Urothelium cell line (cell line): ENCODE measurements at places on chromosomes 3 and 15.
A peak's percentile ranks its signal among the peaks of the same experiment; 100 is the strongest.

DNA sequence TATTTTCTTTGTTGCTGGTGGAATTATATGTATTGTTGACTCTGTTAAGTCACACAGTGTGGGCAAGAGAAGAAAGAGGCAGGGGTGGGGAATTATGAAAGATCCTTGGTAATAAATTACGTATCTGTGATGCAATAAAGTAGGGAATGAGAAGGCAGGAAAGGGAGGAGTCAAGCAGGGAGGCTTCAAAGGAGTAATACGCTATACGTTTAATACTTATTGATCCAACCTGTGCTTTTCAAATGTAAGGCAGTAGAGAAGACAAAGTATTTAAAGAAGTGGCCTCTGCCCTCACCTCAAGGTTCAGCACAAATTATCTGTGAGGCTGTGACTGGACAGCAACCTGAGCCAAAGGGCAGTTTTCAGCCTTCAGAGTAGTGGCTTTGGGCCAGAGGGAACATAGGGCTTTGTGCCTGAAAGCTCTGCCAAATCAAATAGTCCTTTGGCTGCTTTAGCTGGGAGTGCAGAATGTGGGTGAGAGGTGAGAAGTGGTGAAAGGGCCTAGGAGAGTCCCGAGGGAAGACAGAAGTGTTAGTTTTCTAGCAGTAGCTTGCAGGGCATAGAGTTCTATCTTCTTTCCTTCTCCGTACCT is 1.2 kb upstream of the PLIN1 start:
- DNase-seq: no peak

DNA sequence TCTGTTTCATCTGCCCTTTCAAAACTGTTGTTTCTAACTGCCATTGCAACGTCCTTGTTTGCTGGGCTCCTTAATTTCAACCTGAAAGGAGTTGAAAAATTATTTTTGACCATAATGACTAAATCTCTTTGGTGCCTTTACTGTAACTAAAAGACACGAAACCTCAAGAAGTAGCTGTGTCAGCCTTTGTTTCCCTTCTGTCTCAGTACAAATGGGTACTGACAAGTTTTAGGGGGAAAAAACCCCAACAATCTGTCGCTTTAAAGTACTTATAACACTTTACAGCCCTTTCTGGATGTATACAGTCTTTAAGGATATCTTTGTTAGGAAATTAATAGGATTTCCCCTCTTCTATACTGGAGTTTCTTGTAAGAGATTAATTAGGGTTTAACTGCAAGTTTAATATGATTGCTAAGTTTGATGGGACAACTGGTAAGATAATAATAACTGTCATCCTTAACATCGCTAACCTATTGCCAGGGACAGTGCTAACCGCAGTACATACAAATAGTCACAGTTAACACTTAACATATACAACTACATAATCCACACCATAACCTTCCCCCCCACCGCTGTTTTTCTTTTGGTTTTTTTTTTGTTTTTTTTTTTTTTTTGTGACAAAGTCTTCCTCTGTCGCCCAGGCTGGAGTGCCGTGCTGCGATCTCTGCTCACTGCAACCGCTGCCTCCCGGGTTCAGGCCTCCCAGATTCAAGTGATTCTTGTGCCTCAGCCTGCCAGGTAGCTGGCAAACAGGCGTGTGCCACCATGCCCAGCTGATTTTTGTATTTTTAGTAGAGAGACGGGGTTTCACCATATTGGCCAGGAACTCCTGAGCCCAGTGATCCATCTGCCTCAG is 1.7 kb downstream of the GXYLT2 start:
- DNase-seq: no peak

DNA sequence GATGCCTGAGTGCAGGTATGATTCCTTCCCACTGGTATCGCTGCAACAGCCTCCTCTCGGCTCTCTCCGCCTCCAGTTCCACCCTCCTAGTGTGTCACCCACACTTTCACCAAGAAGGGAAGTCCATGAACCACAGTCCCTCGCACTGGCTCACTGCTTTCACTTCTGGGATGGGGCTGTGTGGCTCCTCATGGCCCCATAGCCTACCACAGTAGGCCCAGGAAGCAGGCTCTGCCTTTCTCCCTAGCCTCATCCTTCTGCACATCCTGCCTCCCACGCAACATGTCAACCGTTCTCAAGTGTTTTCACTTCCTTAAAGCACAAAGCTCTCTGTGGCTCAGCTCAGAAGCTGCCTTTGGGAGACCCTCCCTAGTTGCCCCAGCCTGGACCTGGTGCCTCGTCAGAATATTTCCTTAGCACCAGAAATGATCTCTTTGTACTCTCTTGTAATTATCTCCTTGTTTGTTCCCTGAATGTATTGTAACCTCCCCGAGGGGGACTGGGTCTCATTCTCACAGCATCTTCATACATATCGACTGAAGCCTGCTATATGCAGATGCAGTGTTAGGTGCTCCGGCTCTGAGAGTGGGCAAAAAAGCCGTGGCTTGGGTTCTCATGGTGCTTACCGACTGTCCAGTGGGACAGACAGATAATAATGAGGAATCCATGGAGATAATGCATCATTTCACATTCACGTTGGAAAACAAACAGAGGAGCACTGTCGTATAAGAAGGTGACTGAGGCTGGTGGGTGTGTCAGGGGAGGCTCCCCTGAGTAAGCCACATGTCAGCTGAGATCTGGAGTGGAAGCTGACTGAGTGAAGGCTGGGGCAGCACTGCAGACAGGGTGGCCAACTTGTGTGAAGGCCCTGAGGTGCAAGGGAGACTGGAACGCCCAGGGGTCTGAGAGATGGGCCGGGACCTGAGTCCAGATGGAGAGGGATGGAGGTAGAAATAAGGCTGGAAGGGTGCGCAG is 107.1 kb downstream of the DGKG start:
- no peak for DNase-seq

DNA sequence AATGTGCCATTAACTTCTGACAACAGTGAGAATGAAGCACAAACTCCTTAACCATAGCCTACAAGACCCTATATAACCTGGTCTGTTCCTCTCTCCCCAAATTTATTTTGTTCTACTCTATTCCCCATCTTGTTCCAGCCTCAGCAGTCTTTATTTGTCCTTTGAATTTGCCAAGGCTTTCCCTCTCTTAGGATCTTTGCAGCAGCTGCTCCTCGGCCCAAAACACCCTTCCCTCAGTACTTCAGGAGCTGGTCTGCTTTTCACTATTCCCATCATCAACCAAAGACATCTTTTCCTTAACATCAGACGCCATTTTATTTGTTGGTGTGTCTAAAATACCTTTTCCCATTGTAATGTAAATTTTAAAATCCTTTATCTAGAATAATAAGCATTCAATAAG is 10.2 kb downstream of the PRICKLE2 start:
- no peak for DNase-seq

DNA sequence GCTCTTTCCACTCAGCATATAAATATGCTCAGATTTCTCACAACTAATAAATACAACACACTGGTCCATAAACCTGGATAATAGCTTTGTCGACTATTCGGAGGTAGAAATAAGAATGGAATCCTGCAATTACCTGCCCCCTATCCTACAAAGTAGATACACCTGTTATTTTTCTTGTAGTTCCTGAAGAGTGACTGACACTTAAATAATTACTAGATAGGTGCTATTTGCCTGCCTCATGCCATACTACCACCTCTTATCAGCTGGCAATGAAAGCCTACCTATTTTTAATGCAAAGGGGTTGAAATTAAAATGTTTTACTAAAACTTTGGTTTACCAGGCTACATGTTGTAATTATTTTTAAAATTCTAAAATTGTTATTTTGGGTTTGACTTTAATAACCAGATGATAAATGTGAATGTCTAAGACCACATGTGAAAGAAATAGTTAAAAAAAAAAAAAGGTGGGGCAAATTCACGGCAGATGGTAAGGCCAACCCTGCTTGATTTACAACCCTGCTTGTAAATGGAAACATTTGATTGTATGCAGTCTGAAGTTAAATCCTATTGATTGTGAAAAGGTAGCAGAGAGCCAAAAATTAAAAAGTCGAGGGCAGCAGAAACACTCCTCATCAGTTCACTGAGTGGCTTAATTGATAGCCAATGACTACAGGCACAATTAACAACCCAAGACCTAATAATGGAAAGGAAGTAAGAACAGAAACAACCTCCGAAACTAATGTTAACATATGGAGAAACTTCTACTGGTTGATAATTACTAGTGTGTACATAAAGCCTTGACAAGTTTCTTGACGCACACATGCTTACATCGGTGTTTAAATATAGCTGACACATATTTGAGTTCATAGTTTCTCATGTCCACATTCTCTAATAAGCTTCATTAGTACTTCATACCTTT is 8.9 kb downstream of the PEAK1 start:
- no peak for DNase-seq

- peak; percentile 37 for DNase-seq
Observed at GRCh38 chr15:74787251-74788041, 5.6 kb downstream of the CSK start.

- no peak for DNase-seq
Observed at GRCh38 chr15:22796079-22796478, 9.6 kb downstream of the NIPA1 start.

- DNase-seq: no peak
Observed at GRCh38 chr3:113295463-113295862, 84.1 kb downstream of the BOC start.

GRCh38 chr15:62985768-62986167 is 56.8 kb upstream of the TPM1 start:
- peak; percentile 87 for DNase-seq

GRCh38 chr3:86958534-86958933 is 32.4 kb downstream of the VGLL3 start:
- no peak for DNase-seq

DNA sequence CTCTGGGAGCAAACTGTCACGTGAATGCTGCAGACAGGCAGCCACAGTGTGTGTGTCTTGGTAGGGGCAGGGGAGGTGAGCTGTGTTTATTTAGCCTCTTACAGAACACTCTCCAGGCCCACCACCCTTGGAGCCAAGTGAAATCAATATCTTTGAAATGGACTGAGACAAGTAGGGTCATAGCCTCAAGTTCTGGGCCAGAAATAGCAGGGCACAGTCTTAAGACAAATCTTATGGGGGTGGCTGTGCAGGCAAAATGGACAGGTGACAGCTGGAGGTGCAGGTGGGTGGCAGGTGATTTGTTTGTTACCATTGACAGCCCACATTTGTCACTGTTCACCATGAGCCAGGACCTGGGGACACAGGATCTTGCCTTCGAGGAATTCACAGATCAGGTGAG is 93.6 kb upstream of the NMNAT3 start:
- DNase-seq: no peak

GRCh38 chr15:95989392-95989791 is 341.1 kb upstream of the NR2F2 start:
- DNase-seq: no peak

DNA sequence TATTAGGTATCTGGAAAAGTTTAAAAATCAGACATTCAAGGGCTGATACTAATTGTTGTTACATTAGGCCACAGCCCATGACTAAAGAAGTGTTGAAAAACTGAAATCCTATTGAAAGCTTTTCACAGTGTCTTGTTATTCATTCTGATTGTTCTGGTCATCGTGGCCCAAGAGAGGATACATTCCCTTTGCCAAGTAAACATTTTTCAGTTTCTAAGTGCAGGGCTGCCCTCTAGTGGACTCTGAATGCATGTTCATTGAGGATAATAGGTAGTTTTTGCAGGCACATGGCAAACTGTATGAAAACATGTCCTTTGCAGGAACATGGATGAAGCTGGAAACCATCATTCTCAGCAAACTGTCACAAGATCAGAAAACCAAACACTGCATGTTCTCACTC is 181.1 kb downstream of the MYRIP start:
- DNase-seq: peak; percentile 60

- DNase-seq: no peak
Observed at GRCh38 chr15:32908135-32908801, 190.5 kb downstream of the GREM1 start.

DNA sequence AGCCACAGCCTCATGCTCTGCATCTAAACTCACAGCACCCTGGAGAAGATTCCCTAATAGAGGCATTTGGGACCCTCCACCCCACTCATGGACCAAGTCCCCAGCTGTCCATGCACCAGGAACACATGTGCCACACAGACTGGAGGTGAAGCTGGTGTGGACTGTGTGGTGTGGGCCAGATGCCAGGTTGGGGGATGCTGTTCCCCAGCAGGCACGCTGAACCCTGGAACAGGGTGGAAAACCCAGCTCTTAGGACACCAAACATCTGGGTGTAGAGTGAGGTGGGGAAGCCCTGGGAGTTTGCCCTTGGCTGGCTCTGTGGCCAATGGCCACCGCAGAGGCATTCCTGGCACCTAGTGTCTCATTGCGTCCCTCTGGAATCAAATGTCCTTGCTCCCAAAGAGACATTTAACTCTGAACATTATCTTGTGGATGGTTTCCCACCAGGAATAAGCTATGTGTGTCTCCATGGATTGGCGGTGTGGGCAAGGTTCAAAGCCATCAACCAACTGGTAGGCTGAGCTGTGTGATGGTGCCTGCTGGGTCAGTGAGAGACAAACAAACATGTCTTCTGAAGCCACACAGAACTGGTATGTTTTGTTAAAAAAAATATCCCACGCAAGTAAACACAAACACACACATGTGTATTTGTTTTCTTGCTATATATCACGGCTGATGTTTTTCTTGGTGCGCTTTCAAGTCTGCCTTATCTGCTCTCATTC is 65.0 kb downstream of the EXOG start:
- DNase-seq: no peak

- no peak for DNase-seq
Observed at GRCh38 chr3:186118692-186119091, 9.8 kb upstream of the ETV5 start.

- no peak for DNase-seq
Observed at GRCh38 chr3:45343947-45344346, 44.4 kb upstream of the LARS2 start.

GRCh38 chr3:30198162-30198561 is 408.2 kb upstream of the TGFBR2 start:
- no peak for DNase-seq

DNA sequence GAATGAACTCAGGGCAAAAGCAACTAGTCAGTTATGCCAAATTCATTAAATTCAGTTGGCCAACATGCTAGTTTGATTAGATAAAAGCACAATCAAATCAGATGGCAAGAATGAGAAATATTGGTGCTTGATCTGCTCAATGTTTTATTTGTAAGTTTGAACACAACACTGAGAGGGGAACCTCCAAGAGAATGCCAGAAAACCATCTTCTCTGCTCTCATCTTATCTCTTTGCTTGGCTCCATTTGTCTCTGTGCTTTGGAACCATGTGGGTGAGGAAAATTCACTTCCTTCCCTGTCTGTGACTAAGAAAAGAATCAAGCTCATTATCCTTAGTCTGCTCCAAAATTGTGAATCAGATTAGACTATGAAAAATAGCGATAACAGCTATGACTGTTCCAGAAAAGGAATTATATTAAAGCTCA is 43.6 kb upstream of the DCBLD2 start:
- no peak for DNase-seq

DNA sequence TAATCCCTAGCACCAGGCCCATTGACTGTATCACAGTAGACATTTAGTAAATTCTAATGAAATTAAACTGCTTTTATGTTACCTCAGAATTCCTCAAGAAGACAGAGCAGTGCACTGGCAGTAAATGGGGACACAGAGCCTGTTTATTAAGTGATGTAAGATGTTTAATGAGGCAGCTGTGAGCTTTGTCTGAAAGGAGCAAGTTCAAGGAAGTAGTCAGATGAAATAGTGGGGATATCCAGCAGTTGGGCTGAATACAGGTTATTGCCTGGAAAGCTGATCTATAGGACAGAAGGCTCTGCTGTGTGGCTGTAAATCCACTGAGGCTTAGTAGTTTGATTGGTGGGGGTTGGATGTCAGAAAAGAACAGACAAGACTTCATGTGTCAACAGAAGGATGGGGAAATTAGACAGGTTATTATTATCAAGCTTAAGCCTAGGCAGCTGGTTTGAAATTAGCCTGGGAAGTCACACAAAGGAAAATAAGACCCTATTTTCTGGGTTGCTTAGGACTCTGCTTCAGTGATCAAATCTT is 62.2 kb downstream of the PFN2 start:
- no peak for DNase-seq
